Left kidney (tissue), 8 donors: ENCODE measurements at places on chromosomes 5 and 9. TPM values are rescaled to one million over a fixed set of nuclear protein-coding genes. Genes with fewer than 3 reads are reported as not detected.

Gene EPB41L4B
- 17.4 TPM for polyA plus RNA-seq

DNA sequence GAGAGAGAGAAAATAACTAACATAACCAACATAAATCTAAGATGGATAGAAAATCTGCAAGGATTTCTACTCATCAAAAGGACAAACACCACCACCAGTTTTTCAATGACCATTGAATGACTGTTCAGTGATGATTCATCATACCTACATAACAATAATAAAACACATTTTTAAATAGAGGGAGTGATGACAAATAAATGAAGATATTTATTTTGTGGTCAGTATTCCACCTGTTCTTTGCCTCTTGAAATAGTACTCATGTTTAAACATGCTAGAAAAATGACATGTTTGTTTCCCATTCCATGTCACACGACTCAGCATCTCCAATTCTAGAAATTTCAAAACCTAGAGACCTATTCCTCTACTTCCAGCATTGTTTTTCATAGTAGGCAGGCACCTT lies 34.6 kb upstream of the ADAMTS16 start:
- DNase-seq: no peak

DNA sequence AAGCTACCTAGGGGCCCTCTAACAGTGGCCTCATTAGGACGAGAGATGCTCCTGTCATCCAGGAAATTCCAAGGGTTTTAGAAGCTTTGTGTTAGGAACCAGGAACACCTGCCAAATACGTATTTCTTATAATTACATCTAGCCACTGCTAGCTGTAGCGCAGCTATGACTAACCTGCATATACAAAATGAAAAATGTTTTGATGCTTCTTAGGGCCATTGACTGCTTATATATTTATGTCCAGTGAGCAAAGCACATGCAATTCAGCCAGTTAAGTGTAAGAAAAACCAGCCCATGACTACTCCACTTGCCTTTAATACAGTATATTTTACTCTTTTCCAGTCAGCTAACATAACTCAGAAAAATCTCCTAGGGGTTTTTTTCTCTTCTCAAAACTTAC lies 143.3 kb downstream of the TRPM3 start:
- no peak for DNase-seq

- no peak for DNase-seq
Observed at GRCh38 chr5:125257997-125258396, 511.6 kb upstream of the ZNF608 start.

GRCh38 chr9:98852961-98853360 lies 45.5 kb downstream of the GALNT12 start:
- no peak for DNase-seq

DNA sequence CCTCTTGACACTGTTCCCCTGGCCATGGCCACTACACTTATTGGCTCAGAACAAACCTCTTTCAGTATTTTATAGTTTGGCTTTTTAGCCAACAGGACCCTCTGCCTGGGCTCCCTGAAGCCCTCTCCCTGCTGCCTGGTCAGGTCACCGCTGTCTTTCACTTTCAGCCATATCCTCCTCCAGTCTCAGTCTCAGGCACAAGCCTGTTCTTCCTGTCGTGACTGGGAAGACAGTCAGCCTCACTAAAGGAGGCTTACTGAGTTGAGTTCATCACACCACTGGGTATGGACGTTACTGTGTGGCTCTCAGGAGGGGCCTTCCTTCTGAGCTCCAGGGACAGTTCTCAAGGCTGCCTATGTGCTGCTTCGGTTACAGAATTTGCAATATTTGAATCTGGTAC lies 2.0 kb downstream of the QSOX2 start:
- no peak for DNase-seq

- no peak for DNase-seq
Observed at GRCh38 chr5:10470669-10471068, 29.0 kb downstream of the ROPN1L start.

GRCh38 chr9:34291423-34291822 lies 37.6 kb downstream of the KIF24 start:
- no peak for DNase-seq

Gene KYAT1
- polyA plus RNA-seq: 23.0 TPM

Gene MEF2C
- polyA plus RNA-seq: 42.4 TPM

DNA sequence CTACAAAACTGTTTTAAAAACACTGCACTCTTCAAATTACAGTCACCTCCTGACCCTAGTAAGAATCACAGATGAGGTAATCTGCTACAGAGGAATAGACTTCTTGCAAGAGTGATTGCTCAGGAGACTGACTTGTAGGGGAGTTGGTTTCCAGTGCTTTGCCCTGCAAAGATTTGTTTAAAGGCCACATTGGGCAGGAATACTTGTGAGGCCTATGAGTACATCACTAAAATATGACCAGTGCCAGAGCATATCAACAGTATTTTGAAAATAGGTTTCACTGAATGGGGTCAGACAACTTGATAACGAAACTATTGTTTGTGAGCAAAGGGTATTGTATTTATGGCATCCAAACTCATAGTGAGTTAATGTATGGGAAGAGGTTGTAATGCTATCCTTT lies 21.5 kb upstream of the CTNND2 start:
- no peak for DNase-seq

- DNase-seq: no peak
Observed at GRCh38 chr5:121675924-121676323, 175.8 kb upstream of the FTMT start.

Gene ANKRD34B
- polyA plus RNA-seq: 0.32 TPM

- no peak for DNase-seq
Observed at GRCh38 chr9:90882991-90883600, 81.5 kb downstream of the SYK start.

Gene DMRTA1
- polyA plus RNA-seq: 1.4 TPM

DNA sequence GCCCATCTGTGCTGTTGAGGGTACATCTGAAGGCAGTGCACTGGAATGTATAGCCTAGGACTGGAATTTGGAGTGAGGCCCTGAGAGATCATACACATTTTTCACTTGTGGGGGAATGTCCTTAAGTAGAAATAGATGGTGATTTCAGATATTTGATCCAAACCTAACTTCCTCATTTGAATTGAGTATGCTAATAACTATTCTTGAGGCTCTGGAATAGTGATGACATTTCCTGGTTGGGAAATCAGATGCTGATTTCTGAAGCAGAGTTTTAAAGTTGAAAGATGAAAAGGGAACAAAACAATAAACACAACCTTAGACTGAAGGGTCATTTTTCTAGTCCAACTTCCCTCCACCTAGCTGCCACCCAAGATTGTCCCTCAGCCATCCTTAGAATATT lies 163.0 kb upstream of the CCDC152 start:
- no peak for DNase-seq

DNA sequence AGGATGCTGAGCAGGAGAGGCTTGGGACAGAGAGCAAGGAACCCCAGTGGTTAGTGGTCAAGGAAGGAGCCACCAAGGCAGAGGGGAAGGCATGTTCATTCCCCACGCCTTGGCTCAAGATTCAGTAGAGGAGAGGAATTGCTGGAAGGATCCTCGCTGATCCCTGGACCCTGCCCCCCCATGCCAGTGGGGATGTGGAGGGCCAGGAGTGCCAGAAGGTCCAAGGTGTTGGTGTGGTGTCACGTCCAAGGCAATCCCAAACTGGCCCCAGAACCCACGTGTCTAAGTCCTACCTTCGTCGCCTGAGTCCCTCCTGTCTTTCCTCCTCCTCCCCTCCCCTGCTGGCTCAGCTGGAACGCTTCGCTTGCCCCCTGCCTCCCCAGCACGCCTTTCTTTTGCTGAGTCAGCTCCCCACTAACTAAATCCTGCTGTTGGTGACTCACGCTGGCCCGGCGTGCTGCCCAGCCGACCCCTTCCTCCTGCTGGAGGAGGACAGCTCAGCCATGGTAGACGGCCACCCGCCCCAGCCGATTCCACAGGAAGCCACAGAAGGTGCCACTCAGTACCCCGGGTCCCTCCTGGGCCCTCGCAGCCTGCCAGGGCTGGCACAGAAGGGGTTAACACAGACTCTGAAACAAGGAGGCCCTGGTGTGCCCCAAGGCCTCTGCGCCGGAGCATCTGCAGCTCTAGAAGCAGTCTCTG lies 37.6 kb upstream of the ORM1 start:
- DNase-seq: peak; percentile 54

Gene OTP
- polyA plus RNA-seq: not detected

- peak; percentile 14 for DNase-seq
Observed at GRCh38 chr9:75197561-75197960, 109.2 kb downstream of the OSTF1 start.

Gene SLC25A2
- polyA plus RNA-seq: 0.23 TPM

GRCh38 chr5:125274938-125275724 lies 528.7 kb upstream of the ZNF608 start:
- DNase-seq: no peak

GRCh38 chr5:114362977-114363761 lies 1.3 kb downstream of the KCNN2 start:
- no peak for DNase-seq

- no peak for DNase-seq
Observed at GRCh38 chr9:3006851-3007250, 163.0 kb upstream of the PUM3 start.

Gene TEK
- 34.4 TPM for polyA plus RNA-seq

DNA sequence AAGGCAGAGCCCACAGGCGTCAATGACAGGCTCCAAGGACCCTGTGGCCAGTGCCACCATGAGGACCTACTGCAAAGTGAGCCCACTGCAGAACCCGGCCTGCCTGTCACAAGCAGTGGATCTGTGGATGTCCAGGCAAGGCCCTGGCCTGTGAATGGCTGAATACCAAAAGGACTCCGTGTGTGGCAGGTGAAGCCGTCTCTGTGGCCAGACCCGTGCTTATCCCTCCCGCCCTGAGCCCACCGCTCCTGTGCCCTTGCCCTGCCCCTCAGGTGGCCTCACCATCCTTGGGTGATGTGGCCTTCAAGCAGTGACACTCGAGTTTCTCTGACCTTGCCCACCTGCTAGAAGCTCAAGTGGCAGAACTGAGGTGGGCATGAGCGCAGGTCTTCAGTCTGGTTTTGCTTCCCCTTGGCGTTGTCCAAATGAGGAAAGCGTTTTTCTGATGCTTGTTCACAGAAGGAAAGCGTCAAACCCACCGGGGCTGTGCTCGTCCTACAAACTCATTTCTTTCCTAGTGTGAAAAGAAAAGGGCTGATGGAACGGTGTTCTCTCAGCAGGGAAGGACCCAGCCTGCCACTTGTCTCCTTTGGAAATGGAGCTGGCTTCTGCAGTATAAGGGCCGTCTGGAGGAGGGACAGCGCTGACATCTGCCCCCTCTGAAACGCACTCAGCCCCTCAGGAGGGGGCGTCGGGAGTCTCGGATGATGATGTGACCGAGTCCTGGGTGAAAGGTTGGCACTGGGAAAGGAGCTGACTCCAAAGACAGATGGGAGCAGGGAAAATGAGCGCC lies 377.7 kb upstream of the IRX4 start:
- DNase-seq: no peak

Gene DNAJC25
- 16.5 TPM for polyA plus RNA-seq

- DNase-seq: peak; percentile 29
Observed at GRCh38 chr9:108272349-108272899, 583.4 kb downstream of the ACTL7B start.

Gene PCDH12
- 15.7 TPM for polyA plus RNA-seq

- no peak for DNase-seq
Observed at GRCh38 chr5:35771300-35771699, 85.4 kb upstream of the IL7R start.

DNA sequence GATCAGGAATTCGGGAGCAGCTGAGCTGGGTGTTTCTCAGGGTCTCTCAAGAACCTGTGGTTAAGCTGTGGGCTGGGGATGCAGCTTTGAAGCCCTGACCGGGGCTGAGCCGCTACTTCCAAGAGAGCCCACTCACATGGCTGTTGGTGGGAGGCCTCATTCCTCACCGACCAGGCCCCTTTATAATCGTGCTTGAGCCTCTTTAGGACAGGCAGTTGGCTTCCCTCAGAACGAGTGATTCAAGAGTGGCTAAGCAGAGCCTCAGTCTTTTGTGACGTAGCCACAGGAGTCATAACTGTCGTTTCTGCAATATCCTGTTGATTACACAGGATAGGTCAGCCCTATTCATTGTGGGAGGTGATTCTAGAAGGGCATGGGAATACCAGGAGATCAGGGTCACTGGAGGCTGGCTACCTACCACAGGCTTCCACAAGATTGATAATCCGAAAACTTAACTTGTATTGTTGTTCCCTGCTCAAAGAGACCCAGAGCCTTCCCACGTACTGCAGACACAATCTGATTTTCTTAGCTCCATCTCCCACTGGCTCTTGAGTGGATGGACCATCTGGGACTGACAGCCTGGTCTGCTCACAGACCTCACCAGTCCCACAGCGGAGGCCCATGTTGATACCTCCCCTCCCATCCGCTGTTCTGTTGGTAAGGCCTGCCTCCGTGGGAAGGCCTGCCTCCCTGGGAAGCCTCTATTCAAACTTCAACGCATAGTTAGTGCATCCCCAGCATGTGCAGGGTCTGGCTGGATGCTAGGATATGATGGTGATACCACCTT lies 3.0 kb upstream of the ERGIC1 start:
- DNase-seq: no peak

DNA sequence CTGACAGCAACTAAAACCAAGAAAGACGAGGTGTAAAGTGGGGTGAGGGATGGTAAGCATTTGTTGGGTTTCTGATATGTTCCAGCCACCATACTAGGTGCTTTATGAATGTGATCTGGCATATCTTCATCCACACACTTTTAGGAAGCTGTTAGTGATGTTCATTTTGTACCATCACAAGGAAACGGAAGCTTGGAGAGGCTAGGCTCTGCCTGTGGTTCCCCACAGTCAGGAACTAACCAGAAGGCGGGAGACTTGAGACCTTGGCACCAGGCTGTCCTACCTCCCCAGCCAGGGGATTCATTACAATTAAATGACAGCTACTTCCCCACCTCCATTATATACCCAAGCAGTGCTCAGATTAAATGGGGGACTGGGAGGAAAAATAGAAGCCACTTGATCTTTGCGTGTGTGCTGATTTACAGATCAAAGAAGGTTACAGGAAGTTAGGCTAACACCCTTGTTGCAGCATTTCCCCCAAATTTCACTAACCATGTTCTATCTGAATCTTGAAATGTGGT lies 43.0 kb downstream of the SFXN1 start:
- no peak for DNase-seq

DNA sequence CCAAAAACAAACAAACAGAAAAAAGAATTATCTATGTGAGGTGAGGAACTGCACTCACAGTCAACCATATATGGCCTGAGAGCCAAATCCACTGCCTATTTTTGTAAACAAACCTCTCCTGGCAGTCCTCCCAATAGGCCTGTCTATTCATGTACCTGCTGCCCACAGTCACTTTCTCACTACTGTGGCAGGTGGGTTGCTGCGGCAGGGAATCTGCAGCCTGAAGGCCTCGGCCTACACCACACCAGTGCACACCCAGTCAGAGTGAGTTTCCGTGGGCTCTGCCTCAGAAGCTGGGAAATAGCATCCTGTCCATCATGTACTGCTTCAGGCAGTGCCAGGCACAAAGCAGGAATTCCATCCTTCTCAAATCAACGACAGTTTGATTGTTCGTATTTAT lies 82.3 kb downstream of the SPTLC1 start:
- DNase-seq: no peak

GRCh38 chr5:96997265-96997859 lies 61.5 kb downstream of the LNPEP start:
- DNase-seq: peak; percentile 51

DNA sequence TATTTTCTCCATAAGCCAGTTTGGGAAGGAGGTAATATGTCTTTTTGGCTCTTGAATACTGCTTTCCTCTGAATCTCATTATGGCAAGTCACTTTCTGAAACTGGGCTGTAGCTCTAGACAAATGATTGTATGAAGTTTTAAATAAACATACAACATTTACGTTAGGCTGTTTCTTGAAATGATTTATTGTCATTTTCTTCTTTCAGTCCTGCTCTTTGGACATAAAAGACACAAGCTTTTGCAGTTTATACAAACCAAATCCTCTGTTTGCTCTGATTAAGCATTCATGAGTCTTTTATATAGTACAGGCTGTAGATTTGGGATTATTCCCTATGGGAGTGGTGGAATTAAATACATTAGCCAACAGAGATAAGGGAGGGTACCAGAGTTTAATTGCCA lies 139.7 kb downstream of the CEP120 start:
- no peak for DNase-seq
